ENCODE measurements at places on chromosomes 7 and 10.

DNA sequence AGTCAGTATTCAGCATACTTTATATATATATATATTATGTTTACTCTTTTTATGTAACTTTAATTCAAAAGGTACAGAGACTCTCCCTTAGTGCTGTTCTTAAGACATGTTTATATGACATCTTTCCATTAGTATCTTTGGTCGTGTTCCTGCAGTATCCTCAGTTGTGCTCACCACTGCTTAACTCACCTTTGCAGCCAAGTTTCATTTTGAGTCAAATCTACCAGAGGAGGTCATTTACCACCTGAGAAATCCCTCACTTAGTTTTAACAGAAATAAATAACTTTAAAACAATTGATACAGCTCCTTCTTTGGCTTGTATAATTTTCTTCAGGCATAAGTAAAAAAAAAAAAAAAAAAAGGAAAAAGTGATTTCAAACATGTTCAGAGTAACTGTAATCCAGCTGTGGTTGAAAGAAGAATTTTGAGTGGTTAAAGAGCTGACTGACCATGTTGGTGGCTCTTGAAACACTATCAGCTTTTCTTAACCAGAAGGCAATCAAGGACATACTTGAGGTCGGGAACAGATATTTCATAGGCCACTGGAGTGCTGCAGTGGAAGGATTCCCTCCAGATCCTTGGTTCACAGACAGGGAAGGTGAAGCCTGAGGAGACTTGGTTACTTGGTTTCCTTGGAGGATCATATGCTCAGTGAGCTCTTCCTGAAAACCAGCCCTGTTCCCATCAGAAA lies 116.8 kb downstream of the AUTS2 start:
- no peaks in the 10 kb centered on the region for H3K4me1 ChIP-seq
- no peak overlapping the region for H3K4me3 ChIP-seq
- H3K27ac ChIP-seq = no peak overlapping the region
- H3K36me3 ChIP-seq = no peaks in the 10 kb centered on the region

GRCh38 chr7:30703756-30704155 lies 21.5 kb upstream of the CRHR2 start:
- no peak for DNase-seq
- H3K36me3 ChIP-seq = no peaks in the 10 kb centered on the region
- no peaks in the 10 kb centered on the region for H3K4me1 ChIP-seq
- H3K27ac ChIP-seq = no peak overlapping the region
- no peaks in the 10 kb centered on the region for H3K27me3 ChIP-seq
- no peak overlapping the region for H3K4me3 ChIP-seq

DNA sequence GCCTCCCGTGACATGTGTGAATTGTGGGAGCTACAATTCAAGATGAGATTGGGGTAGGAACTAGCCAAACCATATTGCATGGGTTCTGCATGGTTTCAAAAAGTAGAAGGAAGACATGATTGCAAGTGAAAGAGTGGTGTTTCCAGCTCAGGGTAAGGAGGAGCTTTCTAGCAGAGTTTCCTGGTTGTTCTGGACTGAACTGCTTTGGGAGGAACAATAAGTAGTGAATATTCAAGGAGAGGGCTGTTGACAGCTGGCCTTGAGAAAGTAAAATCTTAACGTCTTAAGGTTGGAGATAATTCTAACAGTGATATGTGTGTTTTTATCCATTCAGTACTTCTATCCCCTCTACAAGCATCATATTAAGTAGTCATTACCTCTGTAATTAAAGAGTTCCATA lies 62.2 kb upstream of the PRKG1 start:
- no peaks in the 10 kb centered on the region for H3K36me3 ChIP-seq
- peaks cover 10% of the 10 kb centered on the region for H3K27me3 ChIP-seq
- peaks cover 5% of the 10 kb centered on the region for H3K4me1 ChIP-seq
- H3K27ac ChIP-seq = no peak overlapping the region
- H3K4me3 ChIP-seq = no peak overlapping the region

GRCh38 chr7:155738652-155739537 lies 73.4 kb downstream of the SHH start:
- peak; percentile 71 for DNase-seq
- H3K36me3 ChIP-seq = peaks cover 61% of the 10 kb centered on the region
- peak overlapping the region; percentile 88 for H3K27ac ChIP-seq
- peak overlapping the region; percentile 56 for H3K4me3 ChIP-seq
- no peaks in the 10 kb centered on the region for H3K27me3 ChIP-seq
- H3K4me1 ChIP-seq = peaks cover 65% of the 10 kb centered on the region

- H3K36me3 ChIP-seq = peaks cover 2% of the 10 kb centered on the region
- no peak overlapping the region for H3K4me3 ChIP-seq
- peaks cover 10% of the 10 kb centered on the region for H3K27me3 ChIP-seq
- H3K4me1 ChIP-seq = no peaks in the 10 kb centered on the region
- no peak for DNase-seq
- no peak overlapping the region for H3K27ac ChIP-seq
Measured at GRCh38 chr7:1640376-1641172, 29.5 kb upstream of the ELFN1 start.

- H3K27me3 ChIP-seq = no peaks in the 10 kb centered on the region
- H3K4me3 ChIP-seq = no peak overlapping the region
- no peaks in the 10 kb centered on the region for H3K36me3 ChIP-seq
- DNase-seq = peak; percentile 10
Measured at GRCh38 chr10:70528741-70529362, 50.3 kb downstream of the PALD1 start.

DNA sequence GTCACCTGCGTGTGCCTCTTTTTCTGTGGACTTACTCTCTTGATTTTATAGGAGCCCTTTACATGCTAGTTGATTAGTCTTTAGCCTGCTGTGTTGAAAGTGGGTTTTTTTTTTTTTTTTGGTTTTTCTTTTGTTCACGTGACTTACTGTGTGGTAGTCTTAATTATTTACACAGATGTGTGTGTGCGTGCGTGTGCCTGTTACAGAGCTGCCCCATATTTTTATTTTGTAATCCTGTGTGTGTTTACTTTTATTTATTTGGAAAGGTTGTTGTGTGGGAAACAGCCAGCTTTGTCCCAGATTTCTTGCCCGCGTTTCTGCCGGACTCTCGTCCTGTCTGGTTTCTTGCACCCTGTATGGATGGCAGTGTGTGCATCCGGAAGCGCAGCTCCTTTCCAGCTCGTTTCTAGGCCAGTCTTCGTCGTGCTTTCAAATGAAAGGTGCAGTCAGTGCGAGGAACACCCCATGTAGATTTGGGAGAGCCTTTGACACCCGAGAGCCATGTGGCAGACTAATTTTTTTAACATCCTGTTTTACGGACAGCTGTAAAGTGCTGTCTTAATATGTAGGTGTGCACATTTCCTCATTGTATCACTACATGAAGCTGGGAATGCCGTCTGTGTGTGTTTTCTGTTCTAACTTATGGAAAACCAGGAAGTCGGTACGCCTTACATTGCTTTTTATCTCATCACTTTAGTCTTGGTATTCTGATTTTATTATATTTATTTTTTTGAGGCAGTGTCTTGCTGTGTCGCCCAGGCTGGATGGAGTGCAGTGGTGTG lies 55.6 kb downstream of the DNAJB6 start:
- H3K4me1 ChIP-seq = peaks cover 40% of the 10 kb centered on the region
- H3K27ac ChIP-seq = no peak overlapping the region
- DNase-seq = no peak

- peaks cover 2% of the 10 kb centered on the region for H3K27me3 ChIP-seq
- H3K4me3 ChIP-seq = no peak overlapping the region
- DNase-seq = no peak
- peaks cover 21% of the 10 kb centered on the region for H3K4me1 ChIP-seq
Measured at GRCh38 chr7:16918288-16918895, 36.6 kb upstream of the AGR3 start.

DNA sequence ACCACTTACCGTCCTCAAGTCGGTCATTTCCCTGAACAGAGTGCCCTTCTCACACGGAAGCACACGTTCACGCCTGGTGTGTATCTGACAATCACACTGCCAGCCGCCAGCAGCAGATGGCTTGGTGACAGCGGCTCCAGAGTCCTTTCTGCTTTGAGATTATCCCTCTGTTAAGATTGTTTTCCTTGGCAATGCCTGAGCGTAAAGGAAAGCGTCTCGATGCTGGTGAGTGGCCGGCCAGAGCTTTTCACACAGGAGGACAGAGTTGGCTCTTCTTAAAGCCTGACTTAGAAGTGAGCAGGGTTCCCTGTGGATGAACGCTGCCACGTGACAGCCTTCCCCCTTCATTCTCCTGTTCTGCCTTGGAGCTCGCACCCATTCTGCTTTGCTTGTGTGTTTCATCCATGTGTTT lies 22.1 kb upstream of the PRKAR1B start:
- no peak overlapping the region for H3K27ac ChIP-seq
- no peak overlapping the region for H3K4me3 ChIP-seq
- no peaks in the 10 kb centered on the region for H3K27me3 ChIP-seq
- no peak for DNase-seq

DNA sequence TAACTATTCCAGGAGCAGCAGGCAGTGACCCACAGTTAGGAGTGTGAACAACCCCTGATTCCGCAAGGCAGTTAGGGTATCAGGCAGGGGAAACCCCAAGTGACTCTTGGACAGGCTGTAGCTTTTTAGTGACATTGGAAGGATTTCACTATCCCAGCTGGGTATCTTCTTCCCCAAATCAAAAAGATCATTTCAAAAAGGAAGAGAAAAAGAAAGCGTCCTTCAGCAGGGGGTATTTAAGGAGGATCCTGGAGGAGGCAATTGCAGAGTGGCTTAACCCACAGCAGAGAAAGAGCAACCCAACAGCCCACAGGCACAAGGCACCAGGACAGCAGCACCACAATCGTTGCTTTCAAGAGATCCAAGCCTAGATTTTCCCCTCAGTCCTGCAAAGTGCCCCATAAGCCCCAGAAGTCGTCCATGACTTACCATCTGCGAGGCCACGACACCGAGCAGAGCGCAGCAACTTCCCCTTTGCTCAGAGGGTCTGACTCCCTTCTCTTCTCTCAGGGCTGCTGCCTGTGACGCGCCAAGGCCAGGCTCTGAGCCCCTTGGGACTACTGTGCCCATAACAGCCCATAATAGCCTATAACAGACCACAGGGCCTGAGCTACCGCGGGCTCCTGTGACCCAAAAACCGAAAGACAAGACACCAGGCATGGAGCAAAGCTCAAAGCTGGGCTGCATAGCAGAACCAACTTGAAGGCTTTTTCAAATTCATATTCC lies 19.8 kb downstream of the PIK3AP1 start:
- peaks cover 42% of the 10 kb centered on the region for H3K4me1 ChIP-seq
- peak; percentile 14 for DNase-seq
- H3K27ac ChIP-seq = peak overlapping the region; percentile 55
- H3K27me3 ChIP-seq = no peaks in the 10 kb centered on the region
- peak overlapping the region; percentile 62 for H3K4me3 ChIP-seq
- no peaks in the 10 kb centered on the region for H3K36me3 ChIP-seq

DNA sequence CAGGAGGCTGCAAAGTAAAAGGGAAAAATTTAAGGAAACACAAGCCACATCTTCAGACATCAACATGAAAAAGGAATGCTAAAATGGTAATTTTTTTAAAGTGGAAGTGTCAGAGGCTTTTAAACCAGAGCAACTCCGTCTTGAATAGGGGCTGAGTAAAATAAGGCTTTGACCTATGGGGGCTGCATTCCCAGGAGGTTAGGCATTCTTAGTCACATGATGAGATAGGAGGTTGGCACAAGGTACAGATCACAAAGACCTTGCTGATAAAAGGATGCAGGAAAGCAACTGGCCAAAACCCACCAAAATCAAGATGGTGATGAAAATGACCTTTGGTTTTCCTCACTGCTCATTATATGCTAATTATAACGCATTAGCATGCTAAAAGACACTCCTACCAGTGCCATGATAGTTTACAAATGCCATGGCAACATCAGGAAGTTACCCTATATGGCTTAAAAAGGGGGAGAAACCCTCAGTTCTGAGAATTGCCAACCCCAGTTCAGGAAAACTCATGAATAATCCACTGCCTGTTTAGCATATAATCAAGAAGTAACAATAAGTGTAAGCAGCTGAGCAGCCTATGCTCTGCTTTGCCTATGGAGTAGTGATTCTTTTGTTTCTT lies 128.3 kb downstream of the SKAP2 start:
- H3K4me1 ChIP-seq = no peaks in the 10 kb centered on the region
- no peak for DNase-seq
- no peak overlapping the region for H3K4me3 ChIP-seq
- no peaks in the 10 kb centered on the region for H3K36me3 ChIP-seq

- H3K4me1 ChIP-seq = no peaks in the 10 kb centered on the region
- H3K27me3 ChIP-seq = no peaks in the 10 kb centered on the region
- DNase-seq = no peak
- peaks cover 3% of the 10 kb centered on the region for H3K36me3 ChIP-seq
Measured at GRCh38 chr7:70788276-70788675, 343.7 kb upstream of the GALNT17 start.

- H3K36me3 ChIP-seq = peaks cover 27% of the 10 kb centered on the region
- H3K27me3 ChIP-seq = no peaks in the 10 kb centered on the region
- DNase-seq = no peak
- H3K4me3 ChIP-seq = no peak overlapping the region
Measured at GRCh38 chr10:75024971-75025523, 86.4 kb upstream of the SAMD8 start.

DNA sequence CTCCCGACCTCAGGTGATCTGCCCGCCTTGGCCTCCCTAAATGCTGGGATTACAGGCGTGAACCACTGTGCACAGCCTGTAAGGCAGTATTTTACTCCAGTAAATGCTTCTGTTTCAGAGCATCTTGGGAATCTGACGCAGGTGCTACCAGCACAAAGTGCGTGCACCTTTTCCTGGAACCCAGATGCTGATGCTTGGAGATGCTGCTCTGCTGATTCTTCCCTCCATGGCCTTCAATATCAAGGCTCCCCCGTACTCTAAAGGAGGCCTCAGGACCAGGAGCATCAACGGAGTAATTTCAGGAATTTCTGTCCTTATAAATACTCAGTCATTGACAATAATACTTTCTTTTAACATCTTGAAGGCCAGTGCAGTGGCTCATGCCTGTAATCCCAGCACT lies 23.5 kb downstream of the DENND2A start:
- H3K27me3 ChIP-seq = no peaks in the 10 kb centered on the region
- no peaks in the 10 kb centered on the region for H3K4me1 ChIP-seq
- no peak overlapping the region for H3K4me3 ChIP-seq
- H3K36me3 ChIP-seq = no peaks in the 10 kb centered on the region
- no peak overlapping the region for H3K27ac ChIP-seq
- DNase-seq = no peak

DNA sequence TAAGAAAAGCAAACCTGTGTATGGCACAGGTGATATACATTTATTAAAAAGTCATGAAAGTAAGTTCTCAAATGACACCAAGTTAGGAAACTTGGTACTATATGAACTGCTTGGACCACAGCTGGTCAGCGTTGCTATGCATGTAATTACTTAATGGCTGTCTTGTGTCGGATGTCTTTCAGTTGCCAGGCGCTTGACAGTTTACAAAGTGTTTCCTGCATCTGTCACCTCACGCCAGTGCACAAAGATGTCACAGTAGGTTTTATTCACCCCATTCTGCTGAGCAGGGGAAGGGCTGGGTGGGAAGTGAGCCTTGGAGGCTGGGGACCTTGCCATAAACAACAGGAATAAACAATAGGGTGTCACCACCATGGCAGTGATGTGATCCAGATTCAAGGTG lies 35.8 kb downstream of the ADAM12 start:
- H3K4me1 ChIP-seq = no peaks in the 10 kb centered on the region
- no peaks in the 10 kb centered on the region for H3K36me3 ChIP-seq
- DNase-seq = no peak
- no peak overlapping the region for H3K27ac ChIP-seq

All from activated naive CD8-positive, alpha-beta T cell treated with anti-CD3 and anti-CD28 coated beads, Interleukin-2, amount 50 U/mL, for 24 hours (primary cell).